ENCODE measurements at places on chromosomes 12 and 14.

DNA sequence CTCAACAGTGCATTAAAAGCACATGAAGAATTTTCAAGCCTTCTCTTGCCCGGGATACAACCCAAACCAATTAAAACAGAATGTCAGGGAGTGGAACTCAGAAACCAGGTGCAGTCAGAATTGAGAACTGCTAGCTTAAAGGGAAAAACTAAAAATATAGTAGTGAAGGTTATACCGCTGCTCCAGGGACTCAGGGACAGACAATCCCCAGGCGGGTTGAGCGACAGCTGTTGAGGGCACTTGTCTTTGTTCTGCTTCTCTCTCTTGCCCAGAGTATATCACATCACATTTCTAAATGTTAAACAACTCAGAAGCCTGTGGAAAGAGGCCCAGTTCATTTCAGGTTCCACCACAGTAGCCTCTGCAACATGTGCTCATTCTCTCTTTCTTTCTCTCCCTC lies 93.1 kb downstream of the SLC5A8 start:
- DNase-seq, result no peak

DNA sequence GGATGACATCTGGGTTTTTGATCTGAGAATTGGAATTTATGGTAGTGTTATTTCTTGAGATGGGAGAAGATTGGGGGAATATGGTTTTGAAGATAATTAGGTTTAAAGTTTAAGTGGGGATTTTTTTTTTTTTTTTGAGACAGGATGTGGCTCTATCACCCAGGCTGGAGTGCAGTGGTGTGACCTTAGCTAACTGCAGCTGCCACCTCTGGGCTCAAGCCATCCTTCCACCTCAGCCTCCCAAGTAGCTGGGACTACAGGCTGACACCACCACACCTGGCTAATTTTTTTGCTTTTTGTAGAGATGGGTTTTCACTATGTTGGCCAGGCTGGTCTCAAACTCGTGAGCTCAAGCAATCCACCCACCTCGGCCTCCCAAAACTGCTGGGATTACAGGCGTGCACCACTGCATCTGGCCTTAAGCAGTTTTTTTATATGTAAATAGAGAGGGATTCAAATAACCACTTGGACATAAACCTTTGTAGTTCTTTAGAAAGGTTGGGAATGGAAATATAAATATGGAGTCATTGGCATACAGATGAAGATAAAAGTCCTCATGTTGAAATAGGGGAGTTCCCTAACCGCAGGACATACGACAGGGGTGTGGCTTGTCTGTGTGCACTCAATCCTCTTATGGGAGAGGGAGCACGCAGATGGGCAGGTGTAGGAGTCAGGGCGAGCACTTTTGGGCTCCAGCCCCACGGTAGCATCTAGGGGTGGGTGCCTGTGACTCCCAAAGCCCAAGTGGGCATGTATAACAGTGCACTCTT lies 4.7 kb downstream of the LIN52 start:
- DNase-seq, result no peak

- no peak for DNase-seq
Observed at GRCh38 chr12:25365340-25365730, 114.6 kb upstream of the KRAS start.

- no peak for DNase-seq
Observed at GRCh38 chr12:104415342-104415980, 41.3 kb upstream of the CHST11 start.

GRCh38 chr12:94659346-94659930 lies 9.1 kb upstream of the TMCC3 start:
- DNase-seq, result no peak

DNA sequence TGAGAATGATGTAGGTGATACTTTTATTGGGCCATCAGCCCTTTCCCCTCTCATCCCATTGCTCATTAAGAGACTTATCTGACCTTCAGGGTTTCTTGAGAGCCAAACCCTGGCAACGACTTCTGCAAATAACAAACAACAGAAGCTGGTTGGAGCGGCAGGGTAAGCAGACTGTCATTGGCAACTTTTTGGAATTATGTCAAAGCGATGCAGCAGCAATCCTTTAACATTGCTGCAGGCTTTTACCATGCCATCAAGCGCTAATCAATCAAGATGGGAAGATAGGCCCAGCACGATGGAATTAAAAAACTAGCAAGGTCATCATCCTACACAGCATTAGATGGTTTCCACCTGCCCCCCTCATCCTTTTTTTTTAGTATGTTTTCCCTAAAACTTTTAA lies 406.1 kb upstream of the PDE3A start:
- DNase-seq, result no peak

GRCh38 chr14:76053572-76054355 lies 68.2 kb downstream of the IFT43 start:
- DNase-seq, result no peak

DNA sequence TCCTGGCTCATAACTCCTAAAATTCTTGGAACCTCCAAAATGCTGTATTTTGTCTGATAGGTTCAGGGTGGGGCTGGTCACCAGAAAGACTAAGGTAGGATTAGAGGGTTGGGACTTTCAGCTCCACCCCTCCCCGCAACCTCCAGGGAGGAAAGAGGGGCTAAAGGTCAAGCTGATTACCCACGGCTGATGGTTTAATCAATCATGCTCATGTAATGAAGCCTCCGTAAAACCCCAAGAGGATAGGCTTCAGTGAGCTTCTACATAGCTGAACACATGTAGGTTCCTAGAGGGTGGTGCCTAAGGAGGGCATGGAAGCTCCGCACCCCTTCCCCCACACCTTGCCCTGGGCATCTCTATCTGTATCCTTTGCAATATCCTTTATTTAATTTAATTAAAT lies 60.0 kb downstream of the DGLUCY start:
- no peak for DNase-seq

DNA sequence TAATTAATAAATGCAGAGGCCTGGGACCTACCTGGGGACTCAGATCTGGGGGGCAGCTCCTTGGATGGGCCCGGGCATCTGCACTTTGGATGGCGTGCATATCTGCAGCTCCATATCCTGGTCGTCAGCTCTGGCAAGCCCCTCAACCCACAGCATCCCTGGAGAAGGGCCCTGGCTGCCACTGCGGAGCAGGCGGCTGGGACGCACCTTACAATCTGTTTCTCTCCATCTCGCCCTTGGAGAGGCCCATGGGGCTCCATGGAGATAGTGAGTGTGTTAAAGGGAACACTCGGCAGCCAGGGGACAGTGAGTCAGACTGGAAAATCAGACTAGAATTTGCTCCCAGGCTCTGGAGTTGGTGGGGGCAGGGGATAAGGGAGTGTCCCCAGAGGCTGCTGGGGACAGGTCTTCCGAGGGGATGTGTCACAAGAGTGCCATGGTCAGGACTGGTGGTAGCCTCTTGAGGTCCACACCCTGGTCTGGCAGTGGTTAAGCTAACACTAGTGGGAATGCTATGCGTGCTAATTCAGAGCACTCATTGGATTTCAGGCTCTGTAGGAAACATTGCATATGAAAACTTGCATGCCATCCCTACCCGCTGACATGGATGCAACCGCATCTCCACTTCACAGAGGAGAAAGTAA lies 21.5 kb downstream of the RFLNA start:
- peak; percentile 57 for DNase-seq

DNA sequence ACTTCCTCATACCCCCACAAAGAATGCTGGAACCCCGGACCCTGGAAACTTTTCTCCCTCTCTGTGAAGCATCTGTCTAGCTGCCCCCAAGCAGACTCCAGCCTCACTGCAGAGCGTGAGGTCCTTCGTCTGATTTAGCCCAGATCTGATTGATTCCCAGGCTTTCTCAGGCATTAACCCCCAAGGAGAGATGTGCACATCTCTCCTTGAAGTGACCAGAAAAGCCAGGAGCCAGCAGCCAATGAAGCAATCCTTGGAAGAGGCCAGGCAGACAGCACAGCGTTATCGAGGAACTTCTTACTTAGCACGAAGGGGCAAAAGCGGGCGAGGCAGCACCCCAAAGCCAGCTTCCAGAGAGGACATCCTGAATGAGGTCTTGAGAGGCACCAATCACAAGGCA lies 100.7 kb downstream of the ZFP36L1 start:
- DNase-seq, result no peak

- peak; percentile 51 for DNase-seq
Observed at GRCh38 chr14:64232095-64232838, 61.9 kb downstream of the ESR2 start.

GRCh38 chr14:99062772-99063418 lies 209.1 kb downstream of the BCL11B start:
- DNase-seq, result no peak

- no peak for DNase-seq
Observed at GRCh38 chr12:49109641-49110463, 795 bp downstream of the LMBR1L start.

DNA sequence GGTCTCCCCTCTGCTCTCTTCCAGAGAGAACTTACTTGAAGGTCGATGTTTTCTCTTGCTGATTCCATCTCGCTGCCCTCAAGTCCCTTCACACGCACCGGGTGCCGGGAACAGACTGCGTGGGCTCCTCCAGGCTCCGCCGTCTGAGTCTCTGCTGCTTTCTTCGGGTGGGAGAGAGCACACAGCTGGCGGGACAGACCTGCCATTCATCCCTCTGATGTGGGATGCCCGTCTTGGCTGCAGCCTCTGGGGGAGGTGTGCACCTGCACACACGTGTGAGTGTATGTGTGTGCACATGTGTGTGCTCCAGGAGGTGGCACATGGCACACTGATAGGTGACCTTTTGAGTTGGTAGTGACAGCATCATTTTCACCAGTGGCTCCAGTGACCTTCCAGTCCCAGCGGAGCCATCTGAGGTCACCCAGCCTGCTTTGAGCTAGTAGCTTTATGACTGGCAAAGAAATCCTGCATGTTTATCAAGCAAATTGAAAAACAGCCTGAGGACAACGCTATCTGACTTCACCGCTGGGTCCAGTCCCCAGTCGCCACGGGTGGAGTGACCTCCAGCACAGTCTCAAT lies at the start of gene NINJ2:
TSS of gene NINJ2 (minus strand) at position 153 of the 579 bp plus-strand sequence. CDS start at position 68, 85 bp downstream.
- no peak for DNase-seq

GRCh38 chr12:109084425-109084824 lies 8.8 kb downstream of the ALKBH2 start:
- DNase-seq, result no peak

- no peak for DNase-seq
Observed at GRCh38 chr12:18296909-18297280, 35.6 kb downstream of the PIK3C2G start.

GRCh38 chr12:10304161-10304574 lies 3.5 kb upstream of the KLRD1 start:
- DNase-seq, result peak; percentile 21

DNA sequence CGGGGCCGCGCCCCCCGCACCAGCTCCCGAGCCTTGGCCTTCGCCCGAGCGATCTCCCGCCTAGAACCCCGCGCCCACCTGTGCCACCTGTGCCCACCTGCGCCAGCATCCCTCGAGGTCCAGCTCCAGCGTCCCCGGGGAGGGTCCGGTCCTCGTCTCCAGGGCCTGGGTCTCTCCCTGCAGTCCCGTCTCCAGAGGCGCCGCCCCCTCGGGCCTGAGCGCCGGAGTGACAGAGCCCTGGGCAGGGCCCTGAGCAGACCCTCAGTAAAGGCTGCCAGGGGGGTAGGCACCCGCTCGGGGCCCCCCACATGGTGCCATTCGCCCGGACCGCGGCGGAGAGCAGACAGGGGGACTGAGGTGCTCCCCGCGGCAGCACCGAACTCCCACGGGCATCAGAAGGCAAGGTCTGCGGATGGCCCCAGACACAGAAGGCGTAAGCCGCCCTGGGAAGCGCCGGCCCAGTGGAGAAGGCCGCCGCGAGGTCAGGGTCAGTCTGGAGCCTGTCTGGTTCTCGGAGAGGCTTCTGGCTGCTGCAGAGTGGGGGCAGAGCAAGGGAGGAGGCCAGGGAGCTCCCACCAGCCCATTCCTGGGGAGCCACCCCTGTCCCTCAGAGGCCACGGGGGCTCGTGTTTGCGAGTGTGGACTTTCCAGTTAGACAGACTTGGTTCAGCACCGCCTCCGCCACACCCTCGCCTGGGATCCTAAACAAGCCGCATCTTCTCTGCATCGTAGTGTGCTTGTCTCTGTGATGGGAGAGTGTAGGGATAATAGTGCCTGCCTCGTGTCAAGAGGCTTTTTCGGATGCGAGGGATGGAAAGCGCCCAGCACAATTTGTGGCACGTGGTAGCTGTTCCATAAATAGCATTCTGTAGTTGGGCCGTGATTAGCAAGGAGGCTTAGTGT lies 1.1 kb upstream of the PPP1R13B start:
- no peak for DNase-seq

All from fibroblast of skin of scalp (primary cell).